Esophagus squamous epithelium (tissue), 5 donors: ENCODE measurements at places on chromosomes 4 and X. TPM values are rescaled to one million over a fixed set of nuclear protein-coding genes. Genes with fewer than 3 reads are reported as not detected.

DNA sequence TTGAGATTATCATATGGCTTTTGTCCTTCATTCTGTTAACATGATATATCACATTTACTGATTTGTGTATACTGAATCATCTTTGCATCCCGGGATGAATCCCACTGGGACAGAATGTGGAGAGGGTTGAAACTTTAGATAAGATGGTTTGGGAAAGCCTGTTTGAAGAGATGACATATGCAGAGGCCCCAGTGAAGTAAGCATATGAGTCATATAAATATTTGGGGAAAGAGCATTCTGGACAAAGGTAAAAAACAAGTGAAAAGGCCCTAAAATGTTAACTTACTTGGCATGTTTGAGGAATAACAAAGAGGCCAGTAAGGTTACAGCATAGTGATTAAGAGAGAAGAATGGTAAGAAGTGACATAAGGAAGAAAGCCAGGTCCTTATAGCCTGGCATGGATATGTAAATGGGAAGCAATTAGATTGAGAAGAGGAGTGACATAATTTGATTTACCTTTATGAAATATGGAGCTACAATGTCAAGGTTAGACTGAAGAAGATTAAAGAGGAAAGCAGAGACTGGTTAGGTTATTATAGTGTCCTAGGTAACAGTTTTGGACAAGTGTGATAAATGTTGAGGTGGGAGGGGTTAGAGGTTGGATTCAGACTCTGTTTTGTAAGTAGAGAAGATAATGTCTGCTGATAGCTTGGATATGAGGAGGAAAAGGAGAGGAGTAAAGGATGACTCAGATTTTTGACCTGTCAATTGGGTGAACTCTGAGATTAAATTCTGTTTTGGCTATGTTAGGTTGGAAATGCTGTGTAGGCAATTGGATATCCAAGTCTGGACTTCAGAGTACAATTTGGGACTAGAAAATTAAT lies 54.6 kb upstream of the DRP2 start:
- no peaks in the 10 kb centered on the region for H3K36me3 ChIP-seq
- H3K4me3 ChIP-seq, result no peak overlapping the region

Gene GYPA
- total RNA-seq, result not detected

- no peaks in the 10 kb centered on the region for H3K36me3 ChIP-seq
- DNase-seq, result no peak
- no peak overlapping the region for H3K27ac ChIP-seq
- H3K4me1 ChIP-seq, result no peaks in the 10 kb centered on the region
- H3K27me3 ChIP-seq, result no peaks in the 10 kb centered on the region
These were observed 34.1 kb downstream of the P2RY8 start for GRCh38 chrX:1502853-1503252.

- no peak overlapping the region for H3K4me3 ChIP-seq
- no peaks in the 10 kb centered on the region for H3K36me3 ChIP-seq
- H3K4me1 ChIP-seq, result no peaks in the 10 kb centered on the region
- H3K27ac ChIP-seq, result no peak overlapping the region
These were observed 618.6 kb downstream of the CENPC start for GRCh38 chr4:66926687-66927086.

GRCh38 chr4:128846063-128846462 lies 36.6 kb downstream of the JADE1 start:
- H3K36me3 ChIP-seq, result peaks cover 89% of the 10 kb centered on the region
- no peak for DNase-seq
- H3K27ac ChIP-seq, result no peak overlapping the region
- H3K4me1 ChIP-seq, result no peaks in the 10 kb centered on the region
- no peaks in the 10 kb centered on the region for H3K27me3 ChIP-seq
